ENCODE measurements at places on chromosomes 7 and 10.

GRCh38 chr7:363626-364025, 73.7 kb downstream of the FOXL3 start:
- no peak for DNase-seq

DNA sequence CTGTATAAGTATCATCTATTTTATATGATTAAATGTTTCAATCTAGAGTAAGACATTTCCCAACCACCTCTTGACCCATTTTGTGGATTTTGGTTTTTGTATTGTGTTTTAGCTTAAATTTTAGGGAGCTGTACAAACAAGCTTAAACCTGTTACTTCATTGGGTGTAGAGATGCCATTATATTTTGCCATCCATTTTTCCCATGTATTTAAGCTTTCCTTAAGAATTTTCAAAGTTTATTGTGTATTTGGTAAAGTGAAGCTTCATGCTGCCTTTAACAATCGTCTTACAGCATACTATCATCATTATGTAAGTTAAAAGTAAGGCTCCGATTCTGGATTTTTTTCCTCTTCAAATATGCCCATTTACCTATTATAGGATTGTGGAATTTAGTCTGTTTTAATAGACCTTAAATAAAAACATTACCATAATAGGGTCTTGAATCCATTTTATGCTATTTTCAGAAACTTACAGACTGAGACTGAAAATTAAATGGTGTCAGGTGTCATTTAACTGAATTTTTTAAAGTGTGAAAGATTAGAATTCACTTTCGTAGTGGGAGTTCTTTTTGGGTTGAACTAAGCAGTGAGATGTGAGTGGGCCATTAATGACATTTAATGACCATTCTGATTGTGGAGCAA, 2.2 kb downstream of the KMT2E start:
- peak; percentile 20 for DNase-seq

DNA sequence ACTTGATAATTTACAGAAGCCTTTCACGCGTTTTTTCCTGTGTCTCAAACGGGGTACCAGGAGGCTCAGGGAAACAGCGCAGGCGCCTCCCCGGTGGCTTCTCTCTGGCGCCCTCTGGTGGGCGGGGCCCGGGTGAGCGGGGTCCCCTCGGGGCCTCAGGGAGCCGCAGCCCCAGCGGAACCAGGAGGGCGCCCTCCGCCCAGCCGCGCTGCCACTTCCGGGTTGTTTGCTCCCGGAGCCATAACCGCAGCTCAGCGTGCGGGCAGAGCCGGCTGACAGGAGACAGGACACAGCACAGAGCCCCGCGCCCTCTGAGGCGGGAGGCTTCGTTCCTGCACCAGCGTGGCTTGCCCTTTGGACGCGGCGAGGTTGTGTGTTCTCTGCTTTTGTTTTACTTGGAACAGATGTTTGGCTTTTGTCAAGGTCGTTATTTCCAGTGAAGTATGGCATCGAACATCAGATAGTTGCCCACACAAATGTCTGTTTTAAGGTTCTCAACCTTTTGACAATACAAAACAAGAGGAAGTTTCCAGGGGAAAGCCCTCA, 6.9 kb upstream of the CYP2E1 start:
- DNase-seq, result peak; percentile 21

GRCh38 chr7:7959979-7960670, 8.5 kb upstream of the GLCCI1 start:
- no peak for DNase-seq

DNA sequence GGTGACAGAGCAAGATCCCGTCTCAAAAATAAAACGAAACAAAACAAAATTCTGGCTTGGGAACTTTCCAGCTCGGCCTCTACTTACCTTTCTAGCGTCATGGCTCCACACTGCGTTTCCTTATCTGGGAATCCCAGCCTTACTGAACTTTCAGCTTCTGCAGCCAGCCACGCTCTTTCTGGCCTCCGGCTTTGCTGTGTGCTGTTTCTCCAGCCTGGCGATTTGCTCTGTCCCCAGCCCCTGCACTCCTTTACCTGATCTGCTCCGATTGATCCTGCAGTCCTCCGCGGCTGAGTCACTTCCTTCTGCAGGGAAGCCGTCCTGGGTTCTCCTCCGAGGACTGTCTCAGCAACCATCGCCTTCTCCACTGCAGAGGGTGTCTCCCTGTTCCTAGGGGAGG, 71.0 kb upstream of the FAM171A1 start:
- DNase-seq, result no peak

GRCh38 chr7:114629762-114630161, 215.1 kb downstream of the FOXP2 start:
- DNase-seq, result no peak

GRCh38 chr10:69912589-69912988, 110.9 kb downstream of the COL13A1 start:
- DNase-seq, result no peak

DNA sequence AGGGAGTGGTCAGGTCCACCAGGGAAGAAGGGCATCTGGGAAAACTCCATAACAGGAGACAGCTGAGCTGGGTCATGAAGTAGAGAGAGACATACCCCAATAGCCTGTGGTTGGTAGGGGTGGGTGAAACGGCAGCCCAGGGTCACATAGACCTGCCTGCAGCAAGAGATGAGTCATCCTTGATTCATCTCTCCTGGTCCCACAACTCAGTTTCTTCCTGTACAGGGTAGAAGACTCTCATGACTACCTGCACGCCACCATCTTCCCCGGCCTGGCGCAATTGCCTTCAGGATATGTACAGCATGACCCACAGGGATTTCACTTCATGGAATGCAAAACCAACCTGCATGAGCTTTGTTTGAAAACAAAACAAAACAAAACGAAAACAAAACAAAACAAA, 45.1 kb upstream of the ADAM12 start:
- DNase-seq, result no peak

DNA sequence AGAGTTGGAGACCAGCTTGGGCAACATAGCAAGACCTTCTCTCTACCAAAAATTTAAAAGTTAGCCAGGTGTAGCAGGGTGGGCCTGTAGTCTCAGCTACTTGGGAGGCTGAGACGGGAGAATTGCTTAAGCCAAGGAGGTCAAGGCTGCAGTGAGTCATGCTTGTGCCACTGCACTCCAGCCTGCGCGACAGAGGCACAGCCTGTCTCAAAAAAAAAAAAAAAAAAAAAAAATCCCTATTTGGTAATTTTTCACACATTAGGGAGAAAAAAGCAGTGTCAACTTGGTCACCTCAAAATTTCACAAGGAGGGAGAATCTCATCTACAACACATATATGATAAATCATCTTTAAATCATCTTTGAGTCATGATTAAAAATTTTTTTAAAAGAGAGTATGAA, 6.4 kb upstream of the ZNF398 start:
- DNase-seq, result no peak

DNA sequence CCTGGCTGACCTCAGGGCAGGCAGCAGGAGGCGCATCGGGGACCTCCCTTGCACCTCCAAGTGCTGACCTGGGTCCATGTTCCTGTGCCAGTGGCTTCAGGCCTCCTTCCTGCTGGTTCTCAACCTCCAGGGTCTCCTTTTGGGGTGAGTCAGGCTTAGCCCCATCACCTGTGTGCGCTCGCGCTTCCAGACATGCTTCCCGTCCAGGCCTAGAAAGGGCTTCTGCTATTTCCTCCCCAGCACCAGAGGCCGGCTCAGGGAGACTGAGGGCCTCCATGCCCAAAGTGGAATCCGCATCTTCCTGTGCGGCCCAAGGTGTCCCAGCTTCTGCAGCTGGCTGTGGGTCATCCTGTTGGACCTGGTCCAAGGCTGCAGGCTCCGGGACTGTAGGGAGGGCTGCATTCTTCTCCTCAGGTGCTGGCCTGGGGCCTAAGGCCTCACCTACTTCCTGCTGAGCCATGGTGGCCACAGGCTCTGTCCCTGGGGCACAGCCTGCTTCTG, 5.9 kb downstream of the NACAD start:
- DNase-seq, result no peak

DNA sequence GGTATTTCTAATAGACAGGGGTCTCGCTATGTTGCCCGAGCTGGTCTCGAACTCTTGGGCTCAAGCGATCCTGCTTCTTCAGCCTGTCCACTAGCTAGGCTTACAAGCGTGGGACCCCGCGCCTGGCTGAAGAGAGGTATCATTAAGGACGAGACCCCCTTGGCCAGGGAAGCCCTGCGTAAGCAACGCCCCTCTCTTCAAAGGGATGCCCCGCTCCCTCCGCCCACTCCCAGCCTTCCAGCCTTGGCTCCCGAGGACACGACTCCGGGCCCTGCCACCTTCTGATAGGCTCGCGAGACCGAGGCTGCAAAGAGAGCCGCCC, 220 bp upstream of the ZKSCAN5 start:
- no peak for DNase-seq

GRCh38 chr10:73991884-73992245, 6.1 kb upstream of the VCL start:
- DNase-seq, result no peak

DNA sequence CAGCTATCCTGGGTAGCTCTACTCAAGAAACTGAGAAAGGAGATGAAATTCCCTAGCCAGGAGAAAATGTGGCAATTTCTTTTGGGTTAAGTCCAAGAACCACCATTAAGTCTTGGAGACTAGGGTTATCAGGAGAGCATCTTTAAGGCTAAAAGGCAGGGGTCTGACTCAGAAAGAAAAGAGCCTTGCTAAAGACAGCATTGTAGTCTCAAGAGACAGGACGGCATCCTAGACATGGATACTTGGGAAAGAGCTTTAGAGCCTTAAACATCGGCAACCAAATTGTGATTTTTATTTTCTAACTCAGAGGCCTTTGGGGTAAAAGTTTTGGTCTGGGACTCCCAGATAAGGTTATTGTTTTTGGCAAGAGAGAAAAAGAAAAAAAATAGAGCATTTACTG, 83.1 kb downstream of the FAS start:
- DNase-seq, result no peak

DNA sequence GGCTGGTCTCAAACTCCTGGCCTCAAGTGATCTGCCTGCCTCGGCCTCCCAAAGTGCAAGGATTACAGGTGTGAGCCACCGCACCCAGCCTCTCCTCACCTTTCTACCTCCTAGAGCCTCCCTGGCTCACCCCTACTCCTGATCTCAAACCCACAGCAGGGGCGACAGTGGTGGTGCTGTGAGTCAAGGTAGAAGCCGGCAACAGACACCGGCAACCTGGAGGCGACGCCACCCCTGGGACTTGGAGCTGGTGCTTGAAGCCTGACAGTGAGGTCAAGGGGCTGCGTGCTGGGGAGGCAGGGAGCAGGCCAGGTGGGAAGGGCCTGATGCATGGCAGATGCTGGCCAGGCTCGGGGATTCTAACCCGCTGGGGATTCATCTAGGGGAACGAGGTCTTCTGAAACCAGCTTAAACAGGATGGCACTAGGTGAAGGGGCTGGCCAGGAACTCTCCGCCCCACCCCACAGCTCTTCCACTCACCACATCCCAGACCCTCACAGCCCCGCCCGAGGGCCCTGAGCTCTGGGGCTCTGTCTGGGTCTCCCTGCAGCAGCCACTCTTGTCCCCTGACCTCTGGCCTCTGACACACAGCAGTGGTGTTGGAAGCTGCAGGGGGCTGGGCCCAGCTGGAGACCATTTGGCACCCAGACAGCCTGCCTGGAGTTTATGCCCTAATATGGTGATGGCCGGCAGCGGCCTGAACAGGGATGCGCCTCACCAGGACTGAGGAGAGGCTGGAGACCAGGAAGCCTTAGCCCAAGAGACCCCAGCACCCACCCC, 16.4 kb downstream of the KCNH2 start:
- DNase-seq, result no peak

DNA sequence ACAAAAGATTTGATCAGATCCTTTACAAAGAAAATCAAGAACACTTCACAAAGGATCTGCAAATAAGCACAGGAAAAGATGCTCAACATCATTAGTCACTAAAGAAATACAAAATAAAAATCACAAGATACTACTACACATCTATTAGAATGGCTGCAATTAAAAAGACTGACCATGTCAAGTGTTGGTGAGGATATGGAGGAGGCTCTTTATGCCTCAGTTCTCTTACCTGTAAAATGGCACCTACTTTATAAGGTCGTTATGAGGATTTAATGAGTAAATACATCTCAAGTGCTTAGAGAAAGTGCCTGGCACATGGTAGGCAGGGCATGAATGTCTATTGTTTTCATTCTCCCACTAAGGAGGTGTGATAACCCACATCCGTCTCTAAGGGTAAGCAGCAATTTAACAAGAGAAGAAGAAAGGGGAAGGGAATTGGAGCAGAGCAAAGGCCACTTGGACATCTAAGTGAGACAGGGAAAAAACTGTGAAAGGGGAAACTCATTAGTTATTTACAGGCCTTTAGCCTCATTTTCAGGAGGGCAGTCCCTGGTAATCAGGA, 157.5 kb upstream of the NFE2L3 start:
- no peak for DNase-seq

DNA sequence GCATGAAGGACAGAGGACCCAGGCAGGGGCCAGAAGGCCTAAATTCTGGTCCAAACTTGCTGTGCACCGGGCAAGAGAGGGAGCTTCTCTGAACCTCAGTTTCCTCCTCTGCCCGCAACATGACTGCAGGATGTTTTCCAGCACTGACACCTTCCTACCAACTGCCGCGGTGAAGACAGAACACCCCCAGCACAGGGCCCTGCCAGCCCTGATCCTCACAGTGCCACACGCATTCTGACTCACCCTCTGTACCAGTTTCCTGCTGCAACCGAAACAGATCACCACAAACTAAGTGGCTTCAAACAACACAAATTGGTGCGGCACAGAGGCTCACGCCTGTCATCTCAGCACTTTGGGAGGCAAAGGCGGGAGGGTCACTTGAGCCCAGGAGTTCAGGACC, 18.1 kb downstream of the MAD1L1 start:
- DNase-seq, result no peak

GRCh38 chr10:125147971-125148439, 12.4 kb downstream of the CTBP2 start:
- no peak for DNase-seq

DNA sequence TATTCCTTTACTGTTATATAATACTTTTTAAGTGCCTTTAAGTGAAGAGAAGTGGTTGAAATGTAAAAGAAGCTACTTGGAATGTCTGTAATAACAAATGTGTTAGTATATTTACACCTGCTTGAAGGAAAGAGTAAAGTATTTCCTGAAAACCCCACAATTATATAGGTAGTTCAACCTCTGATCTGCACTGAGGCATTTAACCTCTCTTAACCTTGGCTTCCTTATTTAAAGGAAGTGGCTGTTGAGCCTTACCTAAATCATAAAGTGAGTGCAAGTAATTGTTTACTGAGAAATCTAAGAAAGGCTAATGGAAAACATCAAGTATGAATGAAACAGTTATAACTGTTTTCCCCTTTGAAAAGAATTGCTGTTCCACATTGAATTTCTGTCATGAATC, 294.5 kb downstream of the ADK start:
- DNase-seq, result peak; percentile 4

DNA sequence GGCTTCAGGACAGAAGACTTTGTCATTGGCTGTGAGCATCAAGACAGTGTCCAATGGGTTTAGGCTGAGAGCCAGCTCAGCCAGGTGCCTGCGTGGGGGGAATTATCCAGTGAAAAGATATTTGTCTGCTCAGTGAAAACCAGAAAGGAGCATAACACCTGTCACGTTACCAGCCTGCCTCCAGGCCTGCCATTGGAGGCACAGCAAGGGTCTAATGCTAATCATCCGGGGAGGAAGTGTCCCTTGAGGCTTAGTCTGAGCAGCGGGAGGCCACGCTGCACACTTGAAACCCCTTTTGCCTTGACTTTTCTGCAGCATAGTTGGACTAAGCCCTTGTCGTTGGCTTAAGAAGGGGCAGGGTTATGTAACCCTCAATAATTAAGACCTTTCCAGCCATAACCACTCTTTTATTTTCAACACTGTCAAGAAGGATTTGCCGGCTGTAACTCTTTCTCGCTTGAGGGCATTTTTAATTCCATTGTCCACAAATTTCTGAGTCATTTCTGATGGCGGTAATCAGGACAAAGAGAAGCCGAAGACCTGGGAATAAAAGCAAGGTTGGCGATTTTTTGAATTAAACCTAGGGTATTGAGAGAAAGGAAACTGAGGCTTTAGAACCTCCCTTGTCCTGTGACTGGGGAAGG, 639.6 kb upstream of the FOXK1 start:
- DNase-seq, result no peak
